ENCODE measurements at places on chromosomes 1 and 21.
A peak's percentile ranks its signal among the peaks of the same experiment; 100 is the strongest.

GRCh38 chr1:225878282-225878681 is 3.9 kb downstream of the TMEM63A start:
- no peak for DNase-seq

DNA sequence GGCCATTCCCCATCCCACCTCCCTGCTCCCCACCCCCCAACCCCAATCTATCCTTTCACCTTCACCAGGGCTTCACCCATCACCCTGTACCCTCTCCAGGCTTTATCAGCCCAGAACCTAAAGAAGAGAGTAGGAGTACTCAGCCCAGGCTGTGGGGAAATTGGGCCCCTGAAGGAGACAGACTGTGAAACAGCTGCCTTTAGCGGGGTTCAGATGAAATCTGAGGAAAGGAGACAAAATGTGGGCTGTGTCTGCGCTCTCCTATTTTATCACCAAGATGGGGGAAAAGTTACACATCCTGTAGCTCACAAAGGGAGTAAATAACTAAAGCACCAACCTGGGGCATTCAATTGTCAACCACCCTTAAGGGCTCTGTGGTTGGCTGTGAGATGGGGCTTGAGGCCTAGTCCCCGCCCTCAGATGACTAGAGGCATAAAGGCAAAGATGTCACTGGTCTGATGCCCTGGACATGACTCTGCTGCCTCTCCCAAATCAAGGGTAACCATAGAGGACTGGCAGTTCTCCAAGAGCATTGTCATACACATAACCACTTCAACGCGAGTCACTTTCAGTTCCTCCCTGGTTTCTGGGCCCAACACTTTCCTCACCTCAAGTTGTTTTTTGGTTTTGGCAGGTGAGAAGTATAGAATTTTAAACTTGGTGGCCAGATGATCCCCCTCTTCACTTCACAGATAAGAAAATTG is 30.0 kb downstream of the SLC27A3 start:
- DNase-seq, result peak; percentile 58

DNA sequence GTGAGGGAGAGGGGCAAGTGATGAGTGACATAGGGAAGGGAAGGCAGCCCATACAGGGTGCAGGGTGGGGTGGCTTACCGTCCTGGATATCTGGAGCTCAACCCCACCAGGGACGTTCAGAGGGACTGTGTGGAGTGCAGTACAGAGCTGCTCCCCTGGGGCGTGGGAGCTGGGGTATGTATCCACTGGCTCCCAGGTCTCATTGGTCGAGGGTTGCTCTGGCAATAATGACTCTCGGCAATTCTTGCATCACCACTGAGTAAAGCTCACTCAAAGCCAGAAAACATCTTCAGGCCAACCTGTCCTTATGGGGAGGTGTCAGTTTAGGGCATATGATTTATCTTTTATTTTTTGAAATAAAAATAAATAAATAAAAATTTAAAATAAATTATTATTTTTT is 43.2 kb upstream of the RUNX3 start:
- DNase-seq, result no peak

GRCh38 chr21:45418301-45419071 is 13.5 kb downstream of the COL18A1 start:
- no peak for DNase-seq

DNA sequence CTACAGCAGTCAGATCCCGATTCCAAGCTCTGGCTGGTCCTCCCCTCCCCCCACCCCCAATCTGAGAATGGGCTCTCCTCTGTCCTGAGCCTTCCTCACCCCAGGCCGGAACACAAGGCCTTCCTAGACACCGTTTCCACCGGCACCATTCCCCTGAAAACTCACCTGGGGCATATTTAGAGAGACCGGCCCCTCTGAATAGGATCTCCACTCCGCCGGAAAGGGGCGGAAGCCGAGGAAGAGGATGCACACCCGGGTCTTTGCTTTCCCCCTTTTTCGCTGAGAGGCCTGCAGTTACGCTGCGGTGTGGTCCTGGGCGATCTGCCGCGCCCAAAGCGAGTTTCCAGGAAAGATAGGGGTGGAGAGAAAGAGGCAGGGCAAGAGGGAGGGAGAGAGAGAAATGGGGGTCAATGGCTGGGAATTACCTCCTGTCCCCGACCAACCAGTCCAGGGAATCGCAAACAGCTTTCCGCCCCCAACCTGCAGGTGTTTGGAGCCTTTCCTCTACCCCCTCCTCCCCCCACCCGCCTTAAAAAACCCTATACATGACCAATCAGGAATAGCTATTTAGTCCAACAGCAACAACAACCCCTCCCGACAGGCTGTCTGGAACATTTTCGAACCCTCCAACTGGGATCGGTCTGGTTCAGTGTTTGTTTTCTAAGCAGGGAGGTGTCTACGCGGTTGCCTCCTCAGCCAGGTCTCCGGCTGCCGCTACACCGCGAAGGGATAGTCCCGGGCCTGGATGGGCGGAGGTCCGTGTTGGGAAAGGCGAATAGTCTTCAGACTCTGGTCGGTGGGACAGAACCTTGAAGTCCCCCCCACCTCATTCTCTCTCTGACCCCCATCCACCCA is 2.8 kb downstream of the TAL1 start:
- no peak for DNase-seq

- no peak for DNase-seq
These were observed 145.5 kb downstream of the USP25 start for GRCh38 chr21:15875286-15875685.

GRCh38 chr1:119160409-119160808 is 20.0 kb upstream of the WARS2 start:
- DNase-seq, result no peak

DNA sequence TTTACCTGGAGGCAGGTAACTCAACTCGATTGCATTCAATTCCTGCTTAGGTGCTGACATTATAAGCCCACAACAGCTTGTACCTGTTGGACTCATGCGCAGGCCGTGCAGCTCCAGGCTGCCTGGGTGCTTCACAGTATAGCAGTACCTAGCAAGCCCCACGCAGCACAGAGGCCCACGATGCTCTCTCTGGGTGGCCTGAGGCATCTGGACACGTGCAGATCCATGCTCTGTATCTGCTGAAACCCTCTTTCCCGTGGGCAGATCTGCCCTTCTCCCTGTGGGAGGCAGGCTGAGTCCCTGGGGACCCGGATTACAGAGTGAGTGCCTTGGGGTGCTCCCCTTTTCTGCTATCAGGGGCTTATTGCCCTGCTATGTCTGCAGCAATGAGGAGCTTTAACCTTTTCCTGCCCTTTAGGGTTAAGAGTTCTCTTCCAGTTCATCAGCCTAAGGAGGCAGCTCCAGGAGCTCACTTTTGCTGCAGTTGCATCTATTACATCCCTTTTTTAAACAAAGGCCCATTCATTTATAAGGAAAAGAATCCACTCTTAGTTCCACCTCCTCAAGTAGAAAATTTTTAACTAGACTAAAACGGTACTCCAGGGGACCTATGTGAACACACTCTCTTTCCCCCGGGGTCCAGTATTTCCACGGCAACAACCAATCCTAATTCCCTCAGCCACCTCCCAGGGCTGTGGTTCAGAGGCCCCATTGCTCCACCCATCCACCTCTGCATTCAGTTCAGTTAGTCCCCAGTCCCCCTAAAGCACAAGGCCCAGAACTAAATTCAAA is 19.3 kb downstream of the ITPKB start:
- DNase-seq, result no peak

DNA sequence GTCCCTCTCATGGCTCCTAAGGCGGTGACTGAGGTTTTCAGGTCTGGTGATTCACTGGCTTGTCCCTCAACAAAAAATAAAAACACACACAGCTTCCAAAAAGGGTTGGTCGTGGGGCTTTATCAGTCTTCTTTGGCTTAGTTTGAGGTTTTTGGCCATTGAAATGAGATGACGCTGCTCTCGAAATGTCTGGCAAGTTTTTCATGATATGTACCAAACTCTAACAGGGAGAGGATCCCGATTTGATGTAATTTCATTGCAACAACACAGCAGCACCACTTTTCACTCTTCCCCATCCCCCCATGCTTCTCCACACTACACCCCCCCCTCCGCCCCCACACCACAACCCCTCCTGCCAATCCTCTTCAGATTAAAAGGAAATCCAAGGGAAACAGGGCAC is 187.1 kb upstream of the NFIA start:
- no peak for DNase-seq

- DNase-seq, result no peak
These were observed 198.8 kb downstream of the CRB1 start for GRCh38 chr1:197466813-197467212.

GRCh38 chr21:35203093-35203977 is 154.2 kb upstream of the RUNX1 start:
- DNase-seq, result no peak

DNA sequence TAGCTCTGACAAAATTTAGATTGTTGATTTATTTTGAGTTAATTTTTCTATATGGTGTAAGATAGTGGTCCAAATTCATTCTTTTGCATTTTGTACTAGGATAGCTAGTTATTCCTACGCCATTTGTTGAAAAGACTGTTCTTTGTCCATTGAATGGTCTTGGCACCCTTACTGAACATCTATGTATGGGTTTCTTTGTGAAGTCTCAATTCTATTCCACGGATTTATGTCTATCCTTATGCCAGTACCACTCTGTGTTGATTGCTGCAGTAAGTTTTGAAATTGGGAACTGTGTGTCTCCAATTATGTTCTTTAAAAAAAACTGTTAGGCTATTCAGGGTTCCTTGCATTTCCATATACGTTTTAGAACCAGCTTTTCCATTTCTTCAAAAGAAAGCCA is 145.7 kb downstream of the ZNF644 start:
- DNase-seq, result no peak

DNA sequence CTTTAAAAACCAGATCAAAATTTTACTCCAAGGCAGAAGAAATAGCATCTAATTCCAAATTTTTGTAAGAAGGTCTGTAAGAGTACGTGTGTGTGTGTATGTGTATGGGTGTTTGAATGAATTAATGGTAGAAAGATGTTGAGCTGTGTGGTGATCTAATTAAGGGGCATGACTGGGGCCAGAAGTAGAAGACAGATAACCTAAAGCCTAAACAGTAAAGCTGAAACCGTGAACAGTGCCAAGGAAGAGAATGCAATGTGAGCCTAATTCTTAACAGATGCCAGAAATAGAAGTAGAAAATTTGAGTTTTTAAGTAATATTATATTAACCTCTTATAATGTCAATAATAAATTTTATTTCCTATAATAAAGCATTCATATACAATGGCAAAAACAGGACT is 38.2 kb downstream of the BRINP3 start:
- DNase-seq, result no peak

- DNase-seq, result no peak
These were observed 131.6 kb downstream of the TGFBR3 start for GRCh38 chr1:91754348-91754747.

Measured in activated CD8-positive, alpha-beta memory T cell treated with anti-CD3 and anti-CD28 coated beads for 4 hours (primary cell).